A549 treated with CORT108297 at 1 μM for 4 hours (cell line): ENCODE measurements at places on chromosomes 6 and 20. TPM values are rescaled to one million over a fixed set of nuclear protein-coding genes. Genes with fewer than 3 reads are reported as not detected.

CDSN gene
- 0.03 TPM in 1 of 5 replicates, not detected in the others for total RNA-seq

ULBP1 gene
- 0.74 to 1.1 TPM (median 1.0 TPM) in 5 replicates for total RNA-seq

LY86 gene
- total RNA-seq = not detected in 5 replicates

CALHM4 gene
- 0.16 TPM in 1 of 5 replicates, not detected in the others for total RNA-seq
